ENCODE measurements at places on chromosomes 7 and 10.

DNA sequence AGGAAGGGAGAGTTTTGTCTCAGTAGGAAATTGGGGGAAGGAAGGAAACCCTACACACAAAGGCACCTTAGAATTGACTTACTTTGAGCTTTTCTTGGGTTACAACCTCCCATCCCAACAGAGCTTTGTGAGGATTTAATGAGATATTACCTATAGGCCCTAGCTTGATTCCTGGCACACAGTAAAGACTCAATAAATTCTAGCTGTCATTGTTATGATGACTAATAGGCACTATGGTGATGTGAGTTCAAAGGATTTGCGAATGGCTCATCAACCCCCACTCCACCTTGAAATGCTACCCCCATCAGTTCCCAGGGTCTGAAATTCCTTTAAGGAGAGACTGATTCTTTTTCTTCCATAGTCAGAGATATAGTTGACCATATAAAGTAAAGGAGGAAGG is 67.9 kb upstream of the SMNDC1 start:
- DNase-seq: no peak

GRCh38 chr7:24756545-24757352 is 515 bp downstream of the GSDME start:
- no peak for DNase-seq

DNA sequence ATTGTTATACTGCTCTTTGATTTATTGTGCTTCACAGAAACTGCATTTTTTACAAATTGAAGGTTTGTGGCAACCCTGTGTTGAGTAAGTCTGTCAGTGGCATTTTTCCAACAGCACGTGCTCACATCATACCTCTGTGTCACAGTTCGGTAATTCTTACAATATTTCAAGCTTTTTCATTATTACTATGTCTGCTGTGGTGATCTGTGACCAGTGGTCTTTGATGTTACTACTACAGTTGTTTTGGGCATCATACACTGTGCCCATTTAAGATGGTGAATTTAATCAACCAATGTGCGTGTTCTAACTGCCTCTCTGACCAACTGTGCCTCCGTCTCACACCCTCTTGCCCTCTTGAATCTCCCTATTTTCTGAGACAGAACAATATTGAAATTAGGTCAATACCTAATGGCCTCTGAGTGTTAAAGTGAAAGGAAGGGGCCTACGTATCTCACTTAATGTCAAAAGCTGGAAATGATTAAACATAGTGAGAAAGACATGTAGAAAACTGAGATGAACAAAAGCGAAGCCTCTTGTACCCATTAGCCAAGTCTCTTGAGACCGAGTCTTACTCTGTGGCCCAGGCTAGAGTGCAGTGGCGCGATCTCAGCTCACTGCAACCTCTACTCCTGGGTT is 20.2 kb upstream of the ASL start:
- no peak for DNase-seq

GRCh38 chr10:132497861-132498561 is 39.6 kb upstream of the INPP5A start:
- DNase-seq: no peak

GRCh38 chr10:131838966-131839742 is 61.7 kb upstream of the PPP2R2D start:
- DNase-seq: no peak

DNA sequence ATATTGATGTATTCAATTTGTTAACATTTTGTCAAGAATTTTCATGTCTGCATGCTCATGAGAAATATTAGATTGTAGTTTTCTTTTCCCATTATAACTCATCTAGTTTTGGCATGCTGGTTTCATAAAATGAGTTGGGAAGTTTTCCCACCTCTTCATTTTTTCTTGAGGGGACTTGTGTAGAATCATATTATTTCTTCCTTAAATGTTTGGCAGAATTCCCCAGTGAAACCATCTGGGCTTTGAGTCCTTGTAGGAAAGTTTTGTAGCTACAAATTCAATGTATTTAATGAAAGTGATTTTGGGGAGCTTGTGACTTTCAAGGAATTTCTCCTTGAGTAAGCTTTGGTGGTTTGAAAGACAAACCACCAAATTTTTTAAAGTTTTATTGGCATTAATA is 173.2 kb downstream of the PHTF2 start:
- DNase-seq: no peak

DNA sequence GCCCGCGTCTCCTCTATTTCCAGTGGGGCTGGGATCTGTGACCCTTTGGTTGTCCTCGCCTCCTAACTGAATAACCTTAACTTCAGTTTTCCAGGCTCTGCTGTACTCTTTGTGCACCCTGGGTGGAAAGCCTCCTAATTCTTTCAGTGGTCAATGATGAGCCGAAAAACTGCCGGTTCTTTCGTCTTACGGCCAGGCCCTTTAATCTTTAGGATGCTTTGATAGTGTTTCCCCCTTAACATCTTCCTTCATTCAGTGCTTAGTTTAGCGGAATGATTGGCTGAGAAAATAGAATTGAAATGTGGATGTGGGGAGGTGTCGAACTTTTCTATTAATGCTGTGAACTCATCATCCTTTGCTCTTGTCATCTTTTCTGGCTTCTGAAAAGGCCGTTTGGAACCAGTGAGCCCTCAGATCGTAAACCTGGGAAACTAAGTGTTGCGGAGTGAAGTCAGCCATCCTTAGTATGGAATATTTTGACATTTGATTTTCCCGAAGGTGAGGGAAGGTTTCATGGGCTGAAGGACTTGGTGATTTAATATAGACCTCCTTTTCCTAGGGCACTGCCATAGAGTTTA is 847 bp downstream of the GARS1 start:
- no peak for DNase-seq

- no peak for DNase-seq
These were observed 70.0 kb upstream of the SFMBT2 start for GRCh38 chr10:7480742-7481367.

GRCh38 chr10:35384265-35384868 is 48.1 kb downstream of the CCNY start:
- DNase-seq: no peak

DNA sequence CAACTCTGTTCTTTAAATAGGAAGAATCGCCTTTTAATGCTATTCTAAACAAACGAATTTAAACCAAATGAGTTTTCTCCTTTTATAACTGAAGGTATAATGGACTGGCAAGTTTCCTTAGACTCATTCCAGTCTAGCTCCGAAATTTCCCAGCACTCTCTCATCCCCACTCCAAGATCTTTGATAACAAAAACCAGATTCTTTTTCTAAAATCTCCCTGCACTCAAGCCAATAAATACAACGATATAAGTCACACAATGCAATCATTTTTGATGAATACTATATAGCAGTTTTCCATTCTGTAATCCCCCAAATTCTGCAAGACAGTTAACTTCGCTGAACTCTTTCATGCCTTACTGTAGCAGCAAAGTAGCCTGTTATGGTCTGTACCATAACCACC is 1.9 kb downstream of the OGA start:
- DNase-seq: no peak

DNA sequence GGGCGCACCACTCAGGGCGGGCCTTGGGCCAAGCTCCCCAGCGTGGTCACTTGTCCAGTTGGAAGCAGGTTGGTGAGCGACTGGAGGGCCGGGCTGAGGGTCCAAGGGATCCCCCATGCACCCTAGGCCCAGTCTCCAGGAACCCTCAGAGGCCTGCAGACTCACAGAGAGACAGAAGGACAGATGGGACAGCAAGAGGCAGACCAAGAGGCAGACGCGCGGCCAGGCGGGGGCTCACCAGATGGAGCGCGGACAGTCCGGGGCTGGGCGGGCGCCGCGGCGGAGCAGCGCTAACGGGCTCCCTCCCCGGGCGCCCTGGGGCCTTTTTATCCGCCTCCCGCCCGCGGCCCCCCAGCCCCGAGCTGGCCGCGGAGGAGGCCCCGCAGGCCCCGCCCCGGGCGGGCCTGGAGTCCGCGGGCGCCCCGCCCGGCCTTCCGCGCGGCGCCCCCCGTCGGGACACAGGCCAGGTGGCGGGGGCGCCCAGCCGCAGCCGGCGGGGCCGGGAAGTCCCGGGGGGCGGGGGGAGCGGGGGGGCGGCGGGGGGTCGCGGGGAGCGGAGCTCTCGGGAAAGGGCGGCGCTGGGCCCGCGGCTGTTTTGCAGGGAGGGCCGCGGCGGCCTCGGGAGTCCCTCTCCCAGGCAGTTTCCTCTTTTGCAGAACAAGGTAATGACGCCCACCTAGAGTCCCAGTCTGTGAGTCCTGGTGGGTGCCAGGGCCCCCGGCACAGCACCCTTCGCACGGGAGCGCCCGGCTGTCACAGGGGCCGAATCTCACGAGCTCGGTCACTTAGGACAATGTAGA is at the start of gene LOXL4:
TSS of gene LOXL4 (minus strand) at position 301 of the 800 bp plus-strand sequence. CDS start 5,175 bp downstream, outside the sequence.
- DNase-seq: no peak

GRCh38 chr10:117226813-117227451 is 14.0 kb upstream of the SLC18A2 start:
- DNase-seq: no peak

DNA sequence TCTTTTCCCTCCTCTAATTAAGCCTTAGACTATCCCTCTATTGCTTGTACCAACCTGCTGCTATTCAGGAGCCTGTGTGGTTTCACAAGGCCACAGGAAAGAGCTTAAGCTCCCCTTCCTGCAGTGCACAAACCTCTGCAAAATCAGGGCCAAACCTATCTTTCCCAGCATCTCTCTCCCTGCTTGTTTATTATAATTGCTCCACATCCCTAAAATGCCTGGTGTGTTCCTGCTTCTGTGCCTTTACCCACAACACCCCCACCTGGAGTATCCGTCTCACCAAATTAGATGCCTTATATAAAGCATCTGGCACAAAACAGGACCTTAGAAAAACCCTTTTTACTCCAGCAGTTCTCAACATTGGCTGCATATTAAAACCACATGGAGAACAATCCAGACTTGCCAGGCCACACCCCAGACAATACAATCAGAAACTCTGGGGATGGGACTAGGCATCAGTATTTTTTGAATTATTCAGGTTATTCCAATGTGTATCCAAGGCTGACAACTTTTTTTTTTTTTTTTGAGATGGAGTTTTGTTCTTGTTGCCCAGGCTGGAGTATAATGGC is 16.7 kb downstream of the SEC31B start:
- no peak for DNase-seq

- DNase-seq: no peak
These were observed 1.2 kb downstream of the GRIFIN start for GRCh38 chr7:2474813-2475677.

DNA sequence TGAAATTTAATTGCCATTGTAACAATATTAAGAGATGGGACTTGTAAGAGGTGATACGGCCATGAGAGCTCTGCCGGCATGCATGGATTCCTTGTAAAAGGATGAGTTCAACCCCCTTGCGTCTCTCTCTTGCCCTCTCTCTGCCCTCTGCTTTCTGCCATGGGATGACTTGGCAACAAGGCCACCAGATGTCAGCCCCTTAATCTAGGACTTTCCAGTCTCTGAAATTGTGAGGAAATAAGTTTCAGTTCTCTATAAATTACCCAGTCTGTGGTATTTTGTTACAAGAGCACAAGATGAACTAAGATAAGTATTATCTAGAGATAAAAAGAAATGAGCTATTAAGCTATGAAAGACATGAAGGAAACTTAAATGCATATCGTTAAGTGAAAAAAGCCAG is 145.7 kb upstream of the AHR start:
- no peak for DNase-seq

GRCh38 chr7:114085592-114086501 is 167.0 kb upstream of the PPP1R3A start:
- peak; percentile 44 for DNase-seq

DNA sequence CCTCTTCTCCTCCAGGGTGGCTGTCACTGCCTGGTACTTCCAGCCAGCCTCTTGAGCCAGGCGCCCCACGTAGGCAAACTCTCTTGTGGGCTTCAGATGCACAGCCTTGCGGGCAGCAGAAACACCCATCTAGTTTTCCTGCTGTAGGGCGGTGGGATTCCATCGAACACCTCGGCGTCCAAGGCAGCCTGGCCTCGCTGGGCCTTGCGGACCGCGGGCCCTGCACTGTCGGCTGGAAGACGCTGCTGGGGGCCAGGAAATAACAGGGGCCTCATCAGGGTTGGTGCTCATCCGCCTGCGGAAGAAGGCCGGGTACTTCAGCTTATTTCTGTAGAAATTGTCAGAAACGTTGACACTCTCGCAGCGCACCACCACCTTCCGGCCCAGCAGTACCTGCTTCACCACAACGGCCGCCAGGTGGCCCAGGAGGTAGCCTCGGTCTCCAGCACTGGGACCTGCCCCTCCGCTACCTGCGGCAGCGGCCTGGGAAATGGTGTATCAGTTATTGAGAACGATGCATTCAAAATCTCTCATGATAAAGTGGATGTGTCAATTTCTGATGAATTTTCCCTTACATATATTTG is 61.1 kb downstream of the WDFY4 start:
- DNase-seq: no peak

DNA sequence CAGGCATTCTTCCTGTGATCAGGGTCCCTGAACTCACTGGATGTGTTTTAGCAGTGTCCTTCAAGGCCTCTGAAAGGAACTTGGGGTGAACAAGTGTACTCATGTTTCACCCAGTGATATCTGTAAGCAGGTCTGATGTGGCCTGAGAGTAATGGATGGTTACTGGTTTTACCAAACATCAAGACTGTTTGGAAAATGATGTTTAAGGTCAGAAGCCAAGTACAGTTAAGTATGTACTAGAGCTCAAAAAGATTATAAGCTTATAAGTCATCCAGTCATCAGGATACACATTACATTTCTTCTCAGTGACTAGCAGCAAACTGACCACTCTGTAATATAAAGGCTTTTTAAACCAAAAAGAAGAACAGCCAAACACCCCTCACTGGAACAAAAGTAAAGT is 79.8 kb upstream of the PTN start:
- no peak for DNase-seq

DNA sequence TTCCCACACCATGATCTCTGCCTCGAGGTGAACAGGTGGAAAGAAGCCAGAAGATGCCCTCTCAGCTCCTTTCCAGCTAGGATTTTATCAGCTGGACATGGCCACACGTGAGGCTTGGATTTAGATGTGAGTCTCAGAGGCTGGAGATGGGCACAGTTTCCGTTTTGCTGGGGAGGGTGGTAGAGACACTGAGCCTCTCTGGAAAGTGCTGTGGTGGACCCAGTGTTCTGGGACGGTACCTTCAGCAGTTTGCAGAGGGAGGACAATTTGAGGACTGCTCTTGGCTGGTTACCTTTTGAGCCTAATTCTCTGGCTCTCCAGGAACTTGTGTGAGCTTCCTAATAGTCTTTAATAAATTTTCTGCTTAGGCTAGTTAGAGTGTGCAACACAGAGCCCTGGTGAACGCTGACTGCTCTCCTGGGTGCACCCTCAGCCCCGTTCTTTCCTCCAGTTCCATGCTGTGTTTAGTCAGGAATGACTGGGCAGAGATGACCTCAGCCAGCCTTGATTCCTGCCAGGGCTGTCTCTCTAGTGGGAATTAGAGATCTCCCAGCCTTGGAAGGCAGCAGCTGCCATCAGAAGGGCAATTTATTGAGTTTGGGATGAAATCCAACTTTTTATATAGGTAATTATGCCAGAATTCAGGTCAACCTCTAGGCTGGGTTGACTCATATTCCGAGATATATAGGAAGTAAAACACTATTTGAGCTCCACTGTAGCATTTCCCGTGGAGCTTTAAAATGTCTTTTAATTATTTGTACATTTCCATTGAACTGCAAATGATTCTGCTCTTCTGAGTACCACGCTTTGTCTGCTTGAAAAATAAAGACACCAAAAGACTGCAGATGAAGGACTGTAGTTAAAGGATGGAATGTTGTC is 103.9 kb downstream of the GATA3 start:
- DNase-seq: no peak
